Fibroblast of upper back skin (primary cell): ENCODE measurements at places on chromosomes 4 and X.

DNA sequence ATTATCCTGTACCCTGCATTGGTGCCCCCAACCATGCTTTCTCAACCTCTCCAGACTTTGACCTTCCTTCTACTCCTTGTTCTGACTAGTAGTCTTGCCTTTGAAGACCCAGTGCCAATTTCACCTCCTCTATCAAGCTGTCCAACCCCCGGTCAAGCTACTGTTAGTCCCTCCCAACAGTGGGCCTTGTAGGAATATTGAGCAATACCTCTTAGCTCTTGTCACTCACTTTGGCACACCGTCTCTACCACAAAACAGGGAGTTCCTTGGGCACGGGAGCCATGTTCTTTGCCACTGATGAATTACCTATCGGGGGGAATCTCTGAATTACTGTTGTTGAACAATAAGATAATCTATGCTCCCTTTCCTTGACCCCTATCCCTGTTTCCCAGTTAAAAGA lies 25.2 kb downstream of the LAS1L start:
- DNase-seq = no peak

GRCh38 chr4:117793845-117794480 lies 240.3 kb upstream of the NDST3 start:
- no peak for DNase-seq

DNA sequence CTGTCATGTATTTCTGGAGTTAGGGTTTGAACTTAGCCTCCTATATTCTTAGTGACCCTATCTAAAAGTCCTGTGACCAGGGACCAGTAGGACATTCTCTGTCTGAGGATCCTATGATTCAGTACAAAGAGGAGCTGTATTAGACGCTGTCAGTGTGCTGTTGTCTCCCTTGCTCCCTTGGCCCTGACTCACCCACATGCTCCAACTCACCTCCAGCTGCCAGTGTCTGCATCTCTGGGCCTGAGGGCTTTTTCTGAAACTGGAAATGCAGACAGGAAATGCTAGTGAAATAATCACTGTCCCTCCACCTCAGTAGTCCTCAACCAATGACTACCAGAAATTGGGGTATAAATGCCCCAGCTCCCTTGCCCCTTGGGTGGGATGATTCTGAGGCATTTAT lies 535.3 kb upstream of the RPS6KA3 start:
- DNase-seq = no peak

DNA sequence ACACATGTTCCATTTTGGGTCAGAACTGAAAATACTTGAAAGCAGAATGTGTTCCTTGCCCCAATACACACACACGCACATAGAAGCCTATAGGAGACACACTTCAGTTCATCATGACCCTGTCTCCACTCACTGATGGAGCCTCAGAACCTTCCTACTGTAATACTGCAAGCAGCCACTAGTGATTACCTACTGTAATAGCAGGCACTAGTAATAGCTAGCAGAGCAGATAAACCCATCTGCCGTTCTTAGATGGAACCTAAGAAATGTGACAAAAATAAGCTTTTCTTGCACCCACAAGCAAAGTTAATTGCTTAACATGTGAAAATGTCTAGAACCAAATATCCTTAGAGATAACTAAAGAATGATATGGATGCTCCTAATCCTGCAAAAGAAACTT lies 13.6 kb downstream of the AMTN start:
- no peak for DNase-seq

DNA sequence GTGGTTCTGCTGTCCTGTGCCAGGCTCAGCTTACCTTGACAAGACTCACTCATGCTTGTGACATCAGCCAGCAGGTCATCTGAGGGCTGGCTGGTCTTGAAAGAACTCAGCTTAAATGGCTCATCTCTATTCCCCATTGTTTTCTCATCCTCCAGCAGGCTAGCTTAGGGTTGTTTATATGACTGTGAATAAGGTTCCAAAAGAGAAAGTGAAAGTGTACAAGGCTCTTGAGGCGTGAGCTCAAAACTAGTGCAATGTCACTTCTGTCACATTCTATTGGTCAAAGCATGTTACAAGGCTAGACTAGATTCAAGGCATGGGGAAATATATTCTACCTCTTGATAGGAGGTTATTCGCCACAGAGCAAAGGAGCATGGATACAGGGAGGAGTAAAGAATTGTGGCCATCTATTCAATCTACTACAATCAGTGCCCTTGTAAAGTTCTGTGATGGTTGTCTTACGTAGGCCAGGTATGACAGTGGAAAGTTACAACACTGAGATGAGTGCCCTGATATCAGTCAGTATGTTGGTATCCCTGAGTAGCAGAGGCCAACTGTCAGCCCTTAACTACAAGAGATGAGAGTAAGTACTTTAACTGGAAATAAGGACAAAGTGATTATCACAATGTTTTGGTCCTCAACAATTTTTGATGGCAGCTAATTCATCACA lies 19.8 kb upstream of the TMLHE start:
- no peak for DNase-seq

DNA sequence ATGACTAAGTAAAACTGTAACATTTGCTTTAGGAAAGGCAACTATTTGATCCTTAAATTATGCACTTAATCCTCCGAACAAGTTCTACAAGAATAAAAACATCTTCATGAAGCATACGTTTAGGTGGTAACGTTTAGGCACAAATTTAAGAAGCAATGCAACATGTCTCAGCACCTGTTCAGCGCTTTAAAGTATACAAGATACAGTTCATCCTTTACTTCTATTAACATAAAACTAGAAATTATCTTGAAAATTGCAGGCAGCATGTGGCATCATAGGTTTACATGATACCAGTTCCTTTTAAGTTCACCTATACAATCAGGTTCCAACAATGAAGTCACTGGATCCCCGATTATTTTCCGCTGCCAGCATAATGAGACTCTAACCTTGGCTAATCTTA lies 1.5 kb downstream of the PLA2G12A start:
- no peak for DNase-seq

- no peak for DNase-seq
Measured at GRCh38 chr4:8695237-8696219, 103.0 kb downstream of the CPZ start.

- DNase-seq = no peak
Measured at GRCh38 chrX:19987856-19988255, 3.0 kb downstream of the BCLAF3 start.

GRCh38 chr4:56662782-56663468 lies 18.2 kb downstream of the HOPX start:
- no peak for DNase-seq

DNA sequence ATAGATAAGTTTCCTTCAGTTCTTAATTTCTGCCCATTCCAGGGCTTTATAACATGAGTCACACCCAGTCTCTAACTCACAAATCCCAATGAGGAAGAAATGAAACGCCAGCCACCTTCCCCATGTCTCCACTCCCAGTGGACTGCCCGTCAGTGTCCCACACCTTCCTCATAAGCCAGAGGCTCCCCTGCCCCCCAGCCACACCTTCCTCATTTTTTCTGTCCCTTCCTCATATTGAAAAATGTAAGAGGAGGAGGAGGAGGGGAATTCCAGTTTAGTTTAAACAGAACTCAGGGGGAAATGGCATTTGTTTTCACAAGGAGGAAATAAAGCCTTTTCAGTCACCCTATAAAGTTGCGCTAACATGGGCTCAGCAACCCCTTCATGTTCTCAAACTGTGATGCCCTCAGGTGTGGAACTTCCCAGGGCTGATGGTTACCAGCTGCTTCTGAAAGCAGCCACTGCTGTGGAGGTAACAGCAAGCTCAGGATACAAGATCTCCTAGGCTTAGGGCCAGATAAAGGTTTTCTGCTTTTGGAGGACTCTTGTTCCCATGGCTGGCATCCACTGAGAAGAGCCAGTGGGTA lies 97.8 kb downstream of the PARM1 start:
- no peak for DNase-seq

DNA sequence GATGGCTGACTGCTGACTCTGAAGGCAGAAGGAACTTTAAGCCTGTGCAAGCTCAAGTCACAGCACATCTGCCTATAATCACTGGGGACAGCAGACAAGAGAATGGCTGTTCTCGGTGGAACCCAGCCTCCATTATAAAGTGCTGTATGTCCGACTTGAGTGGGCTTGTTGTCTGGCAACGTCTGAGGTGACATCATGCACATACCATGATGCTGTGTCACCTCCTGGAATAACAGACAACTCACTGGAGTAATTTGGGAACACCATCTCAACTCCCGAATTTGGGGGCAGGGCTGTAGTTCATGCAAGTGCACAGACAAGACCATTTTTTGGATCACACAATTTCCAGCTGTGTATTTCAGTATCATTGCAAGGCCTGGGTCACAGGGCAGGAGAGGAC lies 59.8 kb upstream of the GPM6B start:
- peak; percentile 43 for DNase-seq

GRCh38 chrX:43631841-43632240 lies 24.3 kb upstream of the MAOA start:
- no peak for DNase-seq

GRCh38 chr4:6087669-6088341 lies 69.6 kb upstream of the C4orf50 start:
- DNase-seq = peak; percentile 3

GRCh38 chr4:119788349-119789266 lies 160.0 kb upstream of the PDE5A start:
- no peak for DNase-seq

GRCh38 chr4:32025851-32026459 lies 1305.8 kb downstream of the PCDH7 start:
- DNase-seq = peak; percentile 25

GRCh38 chrX:140431521-140431920 lies 73.3 kb downstream of the SOX3 start:
- DNase-seq = no peak

DNA sequence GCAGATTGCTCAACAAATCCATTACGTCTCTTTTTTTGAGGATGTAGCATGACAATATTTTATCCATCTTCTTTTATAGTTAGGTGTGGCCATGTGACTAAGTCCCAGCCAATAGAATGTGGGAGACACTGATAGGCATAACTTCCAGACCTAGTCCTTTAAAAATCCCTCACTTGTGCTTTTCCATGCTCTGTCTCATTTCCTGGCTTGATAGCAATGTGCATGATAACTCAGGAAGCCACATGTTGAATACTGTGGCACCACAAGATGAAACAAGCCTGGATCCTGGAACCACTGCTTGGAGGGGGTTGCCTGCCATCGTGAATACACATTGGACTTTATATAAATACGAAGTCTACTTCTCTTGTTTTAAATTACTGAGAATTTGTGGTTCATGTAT lies 184.0 kb upstream of the NEIL3 start:
- no peak for DNase-seq

GRCh38 chr4:4880492-4880891 lies 21.0 kb downstream of the MSX1 start:
- DNase-seq = no peak

GRCh38 chrX:145881175-145881995 lies 63.8 kb downstream of the SLITRK2 start:
- no peak for DNase-seq

- no peak for DNase-seq
Measured at GRCh38 chr4:95534032-95534431, 14.7 kb downstream of the UNC5C start.

- no peak for DNase-seq
Measured at GRCh38 chr4:123308667-123309066, 87.9 kb upstream of the SPRY1 start.

DNA sequence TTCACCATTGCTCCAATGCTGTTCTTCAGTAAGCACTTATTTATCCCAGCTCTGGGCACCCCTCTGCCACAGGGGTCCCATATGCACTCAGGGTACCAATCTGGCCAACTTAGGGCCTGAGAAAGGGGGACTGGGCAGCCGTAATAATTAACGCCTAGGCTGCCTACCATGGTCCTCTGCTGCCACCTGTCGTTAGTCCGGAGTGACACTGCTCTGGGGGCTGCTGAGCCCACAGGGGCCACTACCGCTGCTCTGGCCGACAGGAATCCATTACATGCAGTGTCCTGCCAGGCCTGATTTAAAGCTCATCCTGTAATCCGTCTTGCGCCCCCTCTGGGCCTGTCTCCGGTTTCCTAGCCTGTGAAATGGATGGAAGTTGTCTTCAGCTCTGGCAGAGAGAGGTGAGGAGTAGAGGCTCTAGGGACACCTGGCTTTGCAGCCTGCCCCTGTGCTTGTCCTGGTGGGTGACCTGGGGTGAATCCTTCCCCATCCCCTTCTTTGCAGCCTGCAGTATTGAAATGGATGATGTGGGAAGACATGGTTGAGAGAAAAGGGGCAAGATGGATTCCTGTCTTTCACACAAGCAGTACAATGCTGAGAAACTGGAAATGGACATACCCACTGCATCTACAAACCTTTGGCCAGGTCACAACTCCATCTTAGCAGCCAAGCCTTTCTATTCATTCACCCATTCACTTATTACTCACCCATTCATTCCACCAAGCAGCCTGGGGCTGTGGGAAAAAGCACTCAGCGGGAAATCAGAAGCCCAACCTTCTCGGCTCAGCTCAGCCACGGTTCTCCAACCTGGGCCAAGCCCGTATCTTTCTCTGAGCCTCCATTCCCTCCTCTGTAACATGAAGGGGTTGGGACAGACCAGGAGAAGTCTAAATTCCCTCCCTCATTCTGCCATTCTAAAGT lies 116.3 kb upstream of the NALF2 start:
- peak; percentile 53 for DNase-seq

DNA sequence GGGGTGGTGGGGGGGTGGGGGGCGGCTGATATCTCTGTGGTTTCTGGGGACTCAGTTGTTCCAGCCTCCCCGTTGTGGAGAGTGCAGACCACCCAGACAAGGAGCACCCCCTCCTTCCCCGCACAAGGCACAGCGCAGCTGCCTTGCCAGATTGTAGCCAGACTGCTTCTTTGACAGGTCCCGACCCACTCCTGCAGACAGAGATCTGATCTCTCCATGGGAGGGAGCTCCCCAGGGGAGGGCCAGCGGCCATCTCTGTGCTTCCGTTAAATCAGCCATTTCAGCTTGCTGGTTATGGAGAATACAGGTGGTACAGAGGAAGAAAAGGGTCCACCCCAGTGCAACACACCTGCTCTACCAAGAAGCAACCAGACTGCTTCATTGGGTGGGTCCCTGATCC lies 80.8 kb downstream of the FGF16 start:
- DNase-seq = no peak

DNA sequence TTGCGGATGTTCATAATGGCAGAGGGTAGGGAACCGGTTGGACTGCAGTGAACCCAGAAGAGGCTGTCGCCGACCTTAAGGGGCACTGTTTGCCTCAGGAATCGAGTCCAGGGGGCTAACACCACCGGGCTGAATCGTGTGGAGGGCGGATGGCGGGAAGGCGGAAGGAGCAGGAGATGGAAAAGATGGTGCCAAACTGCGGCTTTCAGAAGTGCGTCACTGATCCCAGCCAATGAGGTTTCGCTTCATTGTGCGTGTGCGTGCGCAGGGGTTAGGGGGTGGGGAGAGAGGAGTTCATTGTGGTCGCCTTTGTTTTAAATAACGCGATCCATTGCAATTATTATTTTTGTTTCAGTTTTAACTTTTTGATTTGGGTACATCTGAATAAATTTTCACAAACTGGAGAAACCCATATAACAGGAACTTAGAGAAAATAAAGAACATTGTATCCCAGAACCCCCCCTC lies at the start of gene NAA11:
TSS of gene NAA11 (minus strand) at position 198 of the 465 bp plus-strand sequence. CDS start at position 14, 184 bp downstream.
- DNase-seq = no peak

GRCh38 chrX:111511477-111511876 lies at the start of gene SERTM2:
TSS of gene SERTM2 (plus strand) at chrX:111511645. CDS start at chrX:111518858, 7,213 bp downstream.
- peak; percentile 5 for DNase-seq

GRCh38 chr4:168440442-168441264 lies 39.6 kb downstream of the DDX60L start:
- peak; percentile 87 for DNase-seq
